CD4-positive, CD25-positive, alpha-beta regulatory T cell (primary cell): ENCODE measurements at places on chromosomes 3 and 15. TPM values are rescaled to one million over a fixed set of nuclear protein-coding genes. Genes with fewer than 3 reads are reported as not detected.

GRCh38 chr3:25578059-25578458, 86.6 kb downstream of the TOP2B start:
- no peaks in the 10 kb centered on the region for H3K27me3 ChIP-seq
- no peaks in the 10 kb centered on the region for H3K36me3 ChIP-seq
- no peak overlapping the region for H3K27ac ChIP-seq
- no peak overlapping the region for H3K4me3 ChIP-seq
- no peaks in the 10 kb centered on the region for H3K4me1 ChIP-seq
- DNase-seq: no peak

SLC28A1 gene
- total RNA-seq: not detected

IL17RB gene
- 2.5 TPM for total RNA-seq

SPTSSB gene
- not detected for total RNA-seq

GRCh38 chr15:94487635-94488034, 256.3 kb downstream of the MCTP2 start:
- no peaks in the 10 kb centered on the region for H3K4me1 ChIP-seq
- H3K36me3 ChIP-seq: no peaks in the 10 kb centered on the region
- H3K27ac ChIP-seq: no peak overlapping the region
- H3K27me3 ChIP-seq: no peaks in the 10 kb centered on the region

DNA sequence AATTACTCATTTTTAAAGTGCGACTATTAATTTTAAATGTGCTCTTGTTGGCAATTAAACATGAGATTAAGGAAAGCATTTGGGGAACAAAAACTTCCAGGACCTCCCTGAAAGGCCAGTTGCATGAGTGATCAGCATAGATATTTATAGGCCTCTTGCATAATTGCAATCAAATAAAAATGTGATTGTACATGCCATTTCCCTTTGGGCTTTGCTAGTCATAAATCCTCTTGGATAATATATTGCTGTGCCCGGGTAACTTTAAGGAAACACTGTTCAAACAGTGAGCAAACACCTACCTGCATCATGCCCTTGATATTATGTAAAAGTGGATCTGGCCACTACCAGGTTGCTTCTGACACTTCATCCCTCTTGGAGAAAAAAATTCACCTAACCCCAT, 239.1 kb downstream of the MCTP2 start:
- H3K36me3 ChIP-seq: no peaks in the 10 kb centered on the region
- DNase-seq: no peak
- no peak overlapping the region for H3K27ac ChIP-seq

BRK1 gene
- total RNA-seq: 61.9 TPM

DNA sequence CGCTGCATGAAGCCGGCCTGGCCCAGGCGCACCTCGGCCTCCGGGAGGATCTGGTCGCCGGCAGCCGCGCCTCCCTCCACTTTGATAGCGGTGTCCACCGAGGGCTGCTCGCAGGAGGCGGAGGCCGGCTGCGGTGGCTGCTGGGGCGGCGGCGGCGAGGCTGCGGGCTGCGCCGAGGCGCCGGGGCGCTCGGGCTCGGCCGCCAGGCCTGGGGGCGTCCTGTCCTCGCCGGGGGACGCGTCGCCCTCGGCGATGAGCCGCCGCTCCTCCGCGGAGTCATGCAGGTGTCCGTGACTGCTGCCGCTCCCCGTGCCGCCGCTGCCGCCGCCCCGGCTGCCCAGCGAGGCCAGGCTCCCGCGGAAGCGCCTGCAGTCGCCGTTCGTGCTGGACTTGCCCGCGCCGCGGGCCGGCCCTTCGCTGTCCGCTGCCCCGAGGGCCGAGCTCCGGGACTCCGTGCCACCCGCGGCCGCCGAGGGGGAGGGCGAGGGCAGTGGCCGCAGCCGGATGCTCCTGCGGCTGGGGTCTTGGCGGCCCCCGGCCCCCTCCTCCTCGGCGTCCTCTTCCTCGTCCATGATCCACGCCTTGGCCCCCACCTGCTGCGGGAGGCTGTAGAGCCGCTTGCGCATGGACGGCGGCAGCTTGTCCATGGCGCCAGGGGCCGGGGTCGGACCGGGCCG, 996 bp downstream of the HCN4 start:
- H3K36me3 ChIP-seq: no peaks in the 10 kb centered on the region
- peaks cover 13% of the 10 kb centered on the region for H3K27me3 ChIP-seq
- H3K4me3 ChIP-seq: no peak overlapping the region
- H3K27ac ChIP-seq: no peak overlapping the region

EHHADH gene
- total RNA-seq: 0.30 TPM

GABRA5 gene
- total RNA-seq: not detected

GRCh38 chr15:94610069-94610468, 378.7 kb downstream of the MCTP2 start:
- DNase-seq: no peak
- no peaks in the 10 kb centered on the region for H3K27me3 ChIP-seq
- H3K27ac ChIP-seq: no peak overlapping the region
- no peaks in the 10 kb centered on the region for H3K4me1 ChIP-seq

- peak overlapping the region; percentile 59 for H3K4me3 ChIP-seq
- H3K4me1 ChIP-seq: peaks cover 80% of the 10 kb centered on the region
- peak overlapping the region; percentile 72 for H3K27ac ChIP-seq
- DNase-seq: peak; percentile 60
- H3K36me3 ChIP-seq: peaks cover 19% of the 10 kb centered on the region
- H3K27me3 ChIP-seq: no peaks in the 10 kb centered on the region
Observed at GRCh38 chr15:77013776-77014131, 18.8 kb downstream of the PSTPIP1 start.

TUSC7 gene
- total RNA-seq: not detected

DNA sequence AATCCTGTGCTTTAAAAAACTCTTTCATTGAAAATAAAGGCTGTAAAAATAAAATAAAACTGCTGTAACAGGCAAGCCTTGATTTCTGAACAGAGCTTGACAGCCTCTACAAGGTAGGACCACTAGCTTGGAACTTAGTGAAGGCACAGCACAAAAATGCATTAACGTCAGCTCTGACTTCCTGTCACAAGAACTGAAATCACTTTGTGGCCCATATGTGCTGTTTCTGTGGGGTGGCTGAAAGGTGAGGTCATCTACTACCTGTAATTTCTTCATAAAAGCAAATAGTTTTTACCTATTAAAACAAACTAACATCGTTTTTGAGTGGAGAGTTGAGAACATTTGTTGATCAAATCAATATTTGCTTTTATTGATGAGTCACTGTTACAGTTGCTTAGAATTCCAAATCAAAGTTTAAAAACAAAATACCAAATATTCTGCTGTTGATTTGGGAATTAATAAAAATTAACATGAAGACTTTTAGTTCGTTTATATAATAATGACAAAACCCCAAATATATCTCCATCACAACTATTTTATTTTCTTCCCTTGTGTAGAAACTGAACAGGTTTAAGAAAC, 1034.1 kb downstream of the MCTP2 start:
- H3K27me3 ChIP-seq: no peaks in the 10 kb centered on the region
- DNase-seq: no peak
- no peak overlapping the region for H3K27ac ChIP-seq

VPS33B gene
- 22.2 TPM for total RNA-seq

IL17RC gene
- 1.1 TPM for total RNA-seq

DNA sequence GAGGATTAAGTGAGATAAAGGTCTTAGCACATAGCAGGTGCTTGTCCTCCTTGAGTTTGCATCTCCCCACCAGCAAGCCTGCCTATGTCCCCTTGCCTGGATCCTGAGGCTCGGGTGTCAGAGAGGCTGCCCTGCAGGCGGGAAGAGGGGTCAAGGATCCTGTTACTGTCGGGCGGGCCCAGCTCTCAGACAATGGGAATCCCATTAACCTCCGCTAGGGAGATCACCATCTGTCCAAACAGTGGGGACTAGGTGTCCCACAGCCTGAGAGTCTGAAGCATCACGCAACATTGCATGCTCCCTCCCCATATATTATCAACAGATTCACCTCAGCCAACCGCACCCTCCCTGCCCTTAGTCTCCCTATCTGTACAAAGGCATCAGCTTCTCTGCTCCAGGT, 151.4 kb downstream of the FBLN2 start:
- H3K27ac ChIP-seq: no peak overlapping the region
- DNase-seq: no peak
- H3K4me1 ChIP-seq: no peaks in the 10 kb centered on the region
- H3K4me3 ChIP-seq: no peak overlapping the region

DNA sequence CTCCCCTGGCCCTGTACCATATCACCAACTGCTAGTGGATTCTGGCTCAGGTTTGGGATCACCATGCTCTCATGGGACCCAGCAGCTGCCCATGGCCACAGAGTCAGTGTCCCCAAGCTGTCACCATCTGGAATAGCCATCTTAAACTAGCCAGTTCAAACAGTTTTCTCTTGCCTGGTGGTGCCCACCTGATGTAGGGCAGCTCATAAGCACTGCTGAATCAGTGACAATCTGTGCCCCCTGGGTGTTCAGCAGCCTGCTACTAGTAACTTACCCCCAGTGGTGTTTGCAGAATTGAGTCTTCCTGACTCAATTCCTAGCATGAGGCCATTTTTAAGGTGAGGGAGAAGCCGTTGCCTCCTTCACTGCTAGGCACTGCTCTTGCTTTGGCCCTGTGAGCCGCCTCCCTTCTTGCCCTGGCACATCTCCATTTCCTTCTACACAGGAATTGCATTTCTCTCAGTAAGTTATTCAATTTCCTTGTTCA, 7.9 kb downstream of the RPSA start:
- H3K27ac ChIP-seq: peak overlapping the region; percentile 15
- no peaks in the 10 kb centered on the region for H3K27me3 ChIP-seq
- H3K4me1 ChIP-seq: peaks cover 6% of the 10 kb centered on the region
- DNase-seq: no peak
- no peak overlapping the region for H3K4me3 ChIP-seq
- peaks cover 44% of the 10 kb centered on the region for H3K36me3 ChIP-seq

GRCh38 chr15:78681281-78682003, 40.4 kb upstream of the CHRNB4 start:
- no peaks in the 10 kb centered on the region for H3K27me3 ChIP-seq
- DNase-seq: no peak
- H3K36me3 ChIP-seq: no peaks in the 10 kb centered on the region
- no peak overlapping the region for H3K4me3 ChIP-seq
- no peak overlapping the region for H3K27ac ChIP-seq
- no peaks in the 10 kb centered on the region for H3K4me1 ChIP-seq

NAA50 gene
- 70.2 TPM for total RNA-seq

GRCh38 chr3:127908951-127909350, 6.1 kb upstream of the KBTBD12 start:
- H3K36me3 ChIP-seq: no peaks in the 10 kb centered on the region
- H3K27ac ChIP-seq: no peak overlapping the region
- DNase-seq: no peak
- H3K4me1 ChIP-seq: no peaks in the 10 kb centered on the region
- H3K27me3 ChIP-seq: peaks cover 5% of the 10 kb centered on the region

GRCh38 chr3:127097481-127097880, 95.5 kb upstream of the PRR23E start:
- H3K27me3 ChIP-seq: no peaks in the 10 kb centered on the region
- no peaks in the 10 kb centered on the region for H3K36me3 ChIP-seq
- no peak for DNase-seq
- no peak overlapping the region for H3K27ac ChIP-seq
- no peaks in the 10 kb centered on the region for H3K4me1 ChIP-seq
- no peak overlapping the region for H3K4me3 ChIP-seq

DNA sequence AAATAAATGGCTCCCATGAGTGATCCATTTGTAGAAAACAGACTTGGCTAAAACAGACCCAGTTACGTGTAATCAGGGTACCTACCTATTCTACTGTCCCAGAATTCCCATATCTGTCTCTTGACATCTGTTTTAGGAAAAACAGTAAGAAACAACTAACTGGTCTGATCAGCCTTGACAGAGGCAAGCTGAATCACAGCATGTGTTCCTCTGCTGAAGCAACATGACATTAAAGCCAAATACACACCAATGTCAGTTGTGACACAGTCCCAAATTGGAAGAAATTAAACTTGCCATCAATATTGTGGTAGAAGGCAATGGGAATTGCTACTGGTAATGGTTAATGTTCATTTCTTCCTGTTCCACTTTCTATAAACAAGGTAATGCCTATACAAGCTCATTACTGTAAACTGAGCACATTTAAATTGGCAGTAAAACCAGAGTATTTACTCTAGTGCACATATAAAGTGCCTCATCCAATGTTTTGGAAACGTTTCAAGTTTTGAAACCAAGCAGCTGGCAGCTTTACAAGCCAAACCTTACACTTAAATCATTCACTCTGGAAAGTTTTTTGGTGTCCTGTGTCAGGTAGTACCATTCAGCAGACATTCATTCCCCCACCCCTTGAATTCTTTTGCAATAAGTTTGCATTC, 27.0 kb downstream of the ALDH1A2 start:
- H3K4me3 ChIP-seq: no peak overlapping the region
- H3K36me3 ChIP-seq: no peaks in the 10 kb centered on the region
- no peak for DNase-seq
- peaks cover 16% of the 10 kb centered on the region for H3K27me3 ChIP-seq
- no peak overlapping the region for H3K27ac ChIP-seq

CHRNA7 gene
- total RNA-seq: not detected

DNA sequence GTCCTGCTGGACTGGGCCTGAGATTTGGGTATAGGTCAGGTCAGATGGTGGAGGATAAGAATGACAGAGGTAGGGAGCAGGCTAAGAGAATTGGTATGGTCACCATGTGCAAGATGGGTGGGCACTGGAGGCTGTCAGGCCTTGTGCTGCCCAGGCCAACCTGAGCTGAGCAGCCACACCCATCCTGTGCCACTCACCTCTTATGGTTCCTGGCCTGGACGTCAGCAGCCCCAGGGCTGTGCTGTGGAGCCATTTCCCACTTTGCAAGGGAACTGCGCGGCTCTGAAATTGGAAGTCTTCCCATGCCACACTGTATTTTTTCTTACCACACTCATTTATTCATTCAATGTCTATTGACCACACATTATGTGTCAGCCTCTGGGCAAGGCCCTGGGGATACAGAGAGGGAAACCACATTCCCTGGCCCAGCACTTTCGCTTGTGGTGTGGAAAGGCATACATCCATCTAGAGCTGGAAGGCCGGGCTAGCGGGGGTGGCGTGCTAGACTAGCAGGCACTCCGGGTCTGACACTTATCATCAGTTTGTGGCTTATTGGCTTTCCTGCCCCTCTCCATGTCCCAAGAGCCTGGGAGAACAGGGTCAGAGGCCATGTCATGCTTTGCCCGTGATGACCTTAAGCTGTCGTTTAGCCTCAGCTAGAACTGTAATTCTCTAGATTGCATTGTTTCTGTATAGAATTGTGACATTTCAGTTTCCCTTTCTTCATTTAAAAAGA, 51.1 kb upstream of the POLG start:
- H3K4me3 ChIP-seq: no peak overlapping the region
- no peak for DNase-seq
- H3K27me3 ChIP-seq: peaks cover 12% of the 10 kb centered on the region
- no peaks in the 10 kb centered on the region for H3K4me1 ChIP-seq

- no peaks in the 10 kb centered on the region for H3K27me3 ChIP-seq
- DNase-seq: no peak
- H3K4me3 ChIP-seq: no peak overlapping the region
- no peaks in the 10 kb centered on the region for H3K36me3 ChIP-seq
- H3K27ac ChIP-seq: no peak overlapping the region
Observed at GRCh38 chr3:112857526-112857925, 10.9 kb upstream of the CD200R1L start.
